ENCODE measurements at places on chromosomes 16 and 17.
A peak's percentile ranks its signal among the peaks of the same experiment; 100 is the strongest.

DNA sequence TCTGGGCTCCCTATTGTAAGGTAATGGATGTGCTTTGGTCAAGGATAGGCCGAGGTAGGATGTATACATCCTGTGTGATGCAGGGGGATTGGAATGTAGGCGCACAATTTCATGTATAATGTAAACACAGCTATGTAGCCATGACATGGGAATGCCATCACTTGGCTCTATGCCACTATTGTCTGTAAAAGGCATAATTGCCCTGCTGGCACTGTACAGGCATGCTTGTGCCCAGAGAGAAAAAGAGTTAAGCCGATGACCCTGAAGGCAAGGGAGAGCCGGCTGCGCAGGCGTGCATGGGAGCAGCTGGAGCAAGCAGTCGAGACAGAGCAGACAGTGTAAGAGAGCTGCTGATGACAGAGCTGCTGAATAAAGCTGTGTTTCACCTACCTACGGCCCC, 212.5 kb upstream of the CPHXL start:
- DNase-seq, result no peak

DNA sequence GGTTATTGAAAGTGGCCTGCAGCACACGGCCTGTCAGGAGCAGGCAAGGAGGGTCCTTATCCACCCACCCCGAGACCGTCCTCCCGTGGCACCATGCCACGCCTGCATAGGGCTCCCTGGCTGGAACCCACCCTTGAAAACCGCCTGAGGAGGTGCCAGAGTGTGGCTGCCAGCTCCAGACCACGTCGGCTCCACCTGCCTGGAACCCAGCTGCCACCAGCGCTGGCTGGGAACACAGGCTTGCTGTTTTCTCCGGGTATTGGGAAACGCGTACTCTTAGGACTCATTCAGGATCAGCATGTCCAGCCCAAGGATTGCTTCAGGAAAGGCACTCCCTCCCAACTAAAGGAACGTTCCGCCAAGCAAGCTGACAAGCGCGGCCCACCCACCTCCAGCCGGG, 6.7 kb downstream of the ARL16 start:
- no peak for DNase-seq

DNA sequence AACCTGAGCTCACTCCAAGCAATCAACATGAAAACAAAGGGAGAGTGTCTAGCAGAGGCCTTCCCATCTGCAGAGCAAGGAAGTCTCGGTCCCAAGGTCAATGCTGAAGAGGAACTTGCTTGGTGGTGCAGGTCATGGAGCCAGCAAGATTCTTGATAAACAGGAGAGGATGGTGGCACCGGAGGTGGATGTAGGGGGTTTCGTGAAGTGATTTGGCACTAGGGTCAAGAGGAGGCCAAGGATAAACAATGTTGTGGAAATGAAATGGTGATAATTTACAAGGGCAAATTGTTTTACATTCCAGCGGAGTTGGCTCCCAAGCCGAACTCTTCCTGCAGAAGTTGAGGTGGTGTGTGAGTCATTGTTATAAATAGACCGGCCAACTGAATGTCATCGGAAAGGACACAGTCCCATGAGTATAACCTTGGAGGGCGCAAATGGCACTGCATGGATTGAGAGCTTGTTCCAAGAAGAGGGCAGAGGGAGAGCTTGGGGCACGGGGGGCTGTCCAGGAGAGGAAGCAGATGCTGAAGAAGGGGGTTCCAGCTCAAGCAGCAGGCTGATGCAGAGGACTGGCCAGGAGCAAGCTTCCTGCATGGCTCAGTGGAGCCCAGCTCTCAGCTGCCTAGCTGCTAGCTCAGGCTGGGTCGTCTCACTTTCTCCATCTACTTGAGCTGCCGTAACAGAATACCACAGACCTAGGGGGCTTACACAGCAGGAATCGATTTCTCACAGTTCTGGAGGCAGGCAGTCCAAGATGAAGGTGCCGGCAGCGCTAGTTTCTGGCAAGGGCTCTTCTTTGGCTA, 136.6 kb downstream of the COPRS start:
- no peak for DNase-seq

DNA sequence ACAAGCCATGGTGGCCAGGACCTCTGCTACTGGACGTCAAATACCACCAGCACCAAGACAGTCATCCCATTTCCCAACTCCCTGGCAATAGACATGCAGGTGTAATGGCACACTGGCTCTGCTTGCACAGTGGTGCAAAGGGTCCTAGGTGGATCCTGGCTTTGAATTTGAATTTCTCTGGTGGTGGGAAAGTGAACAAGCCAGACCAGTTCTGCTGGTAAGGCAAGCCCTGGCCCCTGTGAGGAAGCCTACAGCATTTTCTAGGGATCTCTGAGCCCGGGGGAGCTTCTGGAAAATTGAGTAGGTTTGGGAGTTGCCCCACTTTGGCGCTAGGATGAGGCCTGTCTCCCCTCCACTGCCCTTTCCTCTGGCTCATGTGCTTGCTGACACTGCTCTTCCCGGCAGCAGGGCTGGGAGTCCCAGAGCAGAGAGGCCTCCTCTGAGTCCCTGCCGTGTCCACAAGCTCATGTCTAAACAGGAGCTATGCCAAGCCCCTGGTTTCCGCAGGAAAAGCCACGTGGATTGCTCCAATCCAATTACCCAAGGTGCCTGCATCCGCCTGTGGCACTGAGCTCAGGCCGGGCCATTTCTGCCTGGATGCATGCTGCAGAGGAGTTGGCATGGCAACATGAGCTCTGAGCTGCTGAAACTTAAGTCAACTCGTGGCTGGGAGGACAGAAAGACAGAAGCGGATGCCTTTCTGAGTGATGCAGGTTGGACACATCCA, 67.0 kb downstream of the PRMT7 start:
- no peak for DNase-seq

DNA sequence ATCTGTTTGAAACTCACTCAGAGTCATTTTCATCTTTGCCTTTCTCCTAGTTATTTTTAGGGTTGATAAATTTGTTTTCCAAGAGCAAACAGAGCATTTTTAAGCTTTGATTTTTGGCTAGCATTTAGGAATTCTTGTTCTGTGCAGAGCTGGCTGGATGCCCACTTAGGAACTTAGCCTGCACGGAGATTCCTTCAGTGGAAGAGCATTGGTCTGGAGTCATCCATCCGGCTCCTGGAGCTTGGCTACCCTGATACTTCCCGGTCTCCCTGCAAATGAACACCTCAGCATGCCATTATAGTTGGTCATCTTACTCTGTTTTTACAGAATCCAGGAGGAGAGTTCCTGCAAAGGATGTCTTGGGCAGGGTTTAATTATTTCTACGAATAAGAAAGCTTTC, 57.1 kb downstream of the SPECC1 start:
- no peak for DNase-seq

- peak; percentile 94 for DNase-seq
Measured at GRCh38 chr17:50055426-50056216, at the start of gene ITGA3. TSS of gene ITGA3 (plus strand) at chr17:50056110. CDS start at chr17:50056440, 330 bp downstream.

- DNase-seq, result no peak
Measured at GRCh38 chr17:8803531-8804420, 4.6 kb upstream of the MFSD6L start.

DNA sequence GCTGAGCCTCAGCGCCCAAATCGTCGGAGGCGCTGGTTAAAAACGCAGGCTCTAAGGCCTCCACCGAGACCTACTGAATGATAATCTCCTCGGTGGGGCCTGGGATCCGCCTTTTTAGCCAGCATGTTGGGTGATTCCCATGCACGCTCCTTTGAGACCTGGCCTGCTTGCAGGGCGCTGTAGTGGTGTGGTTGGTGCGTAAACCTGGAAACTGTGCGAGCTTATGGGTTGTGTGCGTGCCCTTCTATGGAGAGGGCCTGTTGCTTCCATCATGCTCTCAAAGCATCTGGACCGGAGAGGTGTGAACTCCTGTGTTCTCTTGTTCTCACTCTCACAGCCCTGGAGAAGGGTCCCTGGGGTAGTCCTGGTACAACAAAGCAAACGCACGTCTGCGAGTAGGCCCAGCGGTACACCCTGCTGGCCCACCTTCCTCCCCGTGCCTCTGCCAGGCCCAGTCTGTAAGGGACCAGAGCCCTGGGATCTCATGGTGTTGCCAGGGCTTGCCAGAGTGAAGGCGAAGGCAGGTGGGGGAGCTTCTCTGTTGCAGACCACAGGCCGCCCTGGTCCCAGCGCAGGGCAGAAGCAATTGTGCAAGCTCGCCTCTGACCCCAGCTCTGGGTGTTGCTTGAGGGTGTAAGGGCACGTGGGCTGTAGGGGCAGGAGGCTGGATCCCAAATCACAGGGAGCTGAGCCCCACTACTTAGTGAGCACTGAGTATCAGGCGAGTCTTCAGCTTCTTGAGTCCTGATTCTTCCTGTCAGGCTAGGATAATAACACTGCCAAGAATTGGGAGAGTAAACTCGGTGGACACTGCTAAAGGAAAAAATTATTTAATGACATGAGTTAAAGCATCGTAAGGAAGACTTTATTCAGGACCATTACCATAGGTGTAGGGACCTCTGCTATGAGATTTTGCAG, 879 bp upstream of the LRRC75A start:
- no peak for DNase-seq

GRCh38 chr16:69798466-69798865, 36.3 kb downstream of the WWP2 start:
- DNase-seq, result peak; percentile 11

GRCh38 chr16:56603589-56603988, 4.8 kb upstream of the MT2A start:
- DNase-seq, result no peak

DNA sequence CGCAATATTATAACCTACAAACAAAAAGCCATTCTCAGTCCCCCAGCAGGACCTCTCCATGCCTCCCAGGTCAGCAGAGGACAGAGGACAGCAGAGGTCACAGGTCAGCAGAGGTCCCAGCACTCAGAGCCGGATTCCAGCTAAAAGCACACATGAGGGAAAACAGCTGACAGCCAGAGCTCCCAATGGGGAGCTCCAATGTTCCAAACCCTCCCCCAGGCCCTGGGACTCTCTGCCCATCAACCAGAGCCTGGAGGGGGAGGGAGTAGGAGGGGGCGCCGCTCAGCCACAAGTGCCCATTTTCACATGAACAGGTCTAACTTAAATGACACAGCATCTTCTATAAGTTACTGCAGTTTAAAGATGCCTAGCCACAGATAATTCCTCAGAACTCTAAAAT, 77.5 kb downstream of the ANKRD11 start:
- DNase-seq, result no peak

- DNase-seq, result no peak
Measured at GRCh38 chr17:9109933-9110332, 88.6 kb downstream of the NTN1 start.

DNA sequence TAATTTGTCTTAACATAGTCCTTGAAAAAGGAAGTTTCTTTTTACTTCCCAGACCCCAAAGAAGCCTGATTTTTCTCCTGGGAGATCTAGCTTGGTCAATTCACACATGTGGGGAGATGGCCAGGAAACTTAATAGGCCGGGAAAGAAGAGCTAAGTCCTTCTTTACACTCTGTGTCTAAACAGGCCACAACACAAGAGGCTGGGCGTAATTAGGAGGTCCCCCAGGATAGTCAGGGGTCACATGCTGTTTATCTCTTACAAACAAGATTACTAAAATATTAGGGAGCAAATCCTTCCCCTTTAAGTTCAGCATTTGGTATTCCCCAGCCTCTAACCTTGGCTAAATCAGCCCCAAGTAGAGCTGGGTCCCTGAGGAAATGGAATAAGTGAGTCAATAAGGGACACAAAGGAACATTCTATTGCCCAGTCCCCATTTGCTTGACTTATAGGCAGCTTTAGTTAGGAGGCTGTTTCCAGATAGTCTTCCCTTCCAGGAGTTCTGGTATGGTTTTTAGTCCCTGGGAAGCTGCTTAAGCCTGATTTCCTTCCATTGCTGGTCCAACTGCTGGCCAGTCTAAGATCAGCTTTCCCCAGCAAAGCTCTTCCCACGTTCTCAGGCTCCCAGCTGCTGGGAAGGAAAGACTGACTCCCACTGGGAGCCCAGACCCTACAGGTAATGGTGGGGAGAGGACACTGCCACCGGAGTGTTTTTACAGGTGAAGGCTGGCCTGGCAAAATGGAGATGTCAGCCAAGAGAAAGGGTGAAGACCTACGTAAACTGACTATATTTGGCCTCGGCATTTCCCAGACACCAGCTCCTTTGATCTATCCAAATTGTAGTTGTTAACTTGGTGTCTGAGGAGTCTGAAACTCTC, 14.1 kb upstream of the HOXB9 start:
- DNase-seq, result no peak

DNA sequence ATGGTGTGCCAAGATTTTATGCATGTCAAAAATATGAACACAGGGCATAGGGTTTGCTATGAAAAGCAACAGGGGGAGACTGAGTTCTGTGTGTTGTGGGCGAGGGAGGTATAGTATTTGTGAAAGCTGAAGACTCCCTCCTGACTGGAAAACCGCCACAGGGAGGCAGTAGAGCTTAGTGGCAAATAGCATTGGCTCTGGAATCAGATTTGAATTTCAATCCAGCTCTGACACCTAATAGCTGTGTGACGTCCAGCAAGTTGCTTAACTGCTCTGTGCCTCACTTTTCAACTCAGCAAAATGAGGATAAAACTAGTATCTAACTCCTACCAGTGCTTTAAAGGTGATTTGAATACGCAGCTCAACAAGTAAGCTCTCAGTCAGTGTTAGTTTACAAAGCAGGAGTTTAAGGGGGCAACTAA, 22.0 kb downstream of the KPNA2 start:
- no peak for DNase-seq

DNA sequence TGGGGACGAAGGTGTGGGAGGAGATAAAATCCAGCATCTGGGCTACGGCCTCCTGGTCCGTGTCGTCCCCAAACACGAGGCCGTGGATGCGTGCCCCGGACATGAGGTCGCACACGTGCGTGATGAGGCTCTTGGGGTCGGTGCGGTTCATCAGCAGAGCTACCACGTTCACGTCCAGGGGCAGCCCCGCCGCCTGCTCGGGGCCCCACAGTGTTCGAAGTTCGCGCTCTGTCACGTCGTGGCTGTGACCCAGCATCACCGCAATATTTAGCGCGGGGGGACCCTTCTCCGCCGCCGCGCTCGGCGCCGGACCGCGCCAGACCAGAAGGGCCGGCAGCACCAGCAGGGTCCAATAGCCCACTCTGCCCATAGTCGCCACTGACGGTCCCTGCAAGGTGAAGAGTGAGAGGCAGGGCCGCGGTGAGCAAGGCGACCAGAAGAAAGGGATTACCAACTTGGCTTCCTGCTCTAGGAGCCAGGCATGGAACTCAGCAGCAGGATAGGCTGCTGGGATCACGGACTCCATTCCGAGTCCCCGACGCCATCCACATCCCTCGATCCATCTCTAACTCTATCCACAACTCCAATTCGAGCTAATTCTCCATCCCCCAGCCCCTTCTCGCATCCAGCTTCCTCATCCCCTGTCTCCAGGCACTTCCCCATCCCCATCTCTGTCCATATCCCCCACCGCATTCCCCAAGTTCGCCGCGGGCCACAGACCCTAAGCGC, 2.0 kb downstream of the GRIN2A start:
- DNase-seq, result no peak

- peak; percentile 87 for DNase-seq
Measured at GRCh38 chr17:49887086-49887743, 39.3 kb upstream of the TAC4 start.

DNA sequence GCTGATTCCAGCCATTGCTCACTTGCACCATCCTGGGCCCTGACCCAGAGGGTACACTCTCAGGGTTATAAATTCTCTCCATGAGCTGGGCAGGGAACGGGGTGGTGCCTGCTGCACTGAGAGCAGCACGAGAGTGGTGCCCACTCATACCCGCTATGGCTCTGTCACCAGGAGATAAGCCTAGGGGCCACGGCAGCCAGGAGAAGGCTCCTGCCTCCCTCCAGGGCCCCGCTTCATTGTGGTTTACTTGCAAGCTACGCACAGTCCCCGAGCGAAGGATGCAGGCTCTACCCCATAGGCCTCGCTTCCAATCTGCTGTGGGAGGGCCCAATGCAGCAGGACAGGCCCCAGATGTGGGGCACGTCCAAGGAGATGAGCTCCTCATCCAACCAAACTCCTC, 48.5 kb downstream of the VAC14 start:
- no peak for DNase-seq
